Spleen (tissue), 13 donors: ENCODE measurements at places on chromosomes 12 and 14. TPM values are rescaled to one million over a fixed set of nuclear protein-coding genes. Genes with fewer than 3 reads are reported as not detected.

The SVOP gene
- not detected for total RNA-seq

The BDKRB2 gene
- total RNA-seq: 0.13 TPM

The EPS8 gene
- total RNA-seq: 35.9 TPM

The SLC38A4 gene
- total RNA-seq: 0.88 TPM

The KRT71 gene
- total RNA-seq: not detected

The ANKRD33 gene
- total RNA-seq: not detected

The GLIPR1L1 gene
- total RNA-seq: not detected

The FOXA1 gene
- total RNA-seq: not detected

The LBHD2 gene
- total RNA-seq: not detected

The PARP11 gene
- total RNA-seq: 19.0 TPM

The RFLNA gene
- total RNA-seq: not detected

The FAM181A gene
- not detected for total RNA-seq

The TAS2R9 gene
- total RNA-seq: 0.72 TPM

The ANKS1B gene
- total RNA-seq: 1.5 TPM

The RPGRIP1 gene
- total RNA-seq: 1.3 TPM

The MUCL1 gene
- total RNA-seq: not detected

The DYRK4 gene
- 42.2 TPM for total RNA-seq

The PSMC1 gene
- total RNA-seq: 81.6 TPM

The GPD1 gene
- 0.65 TPM for total RNA-seq

The TAS2R8 gene
- total RNA-seq: not detected

The BCL11B gene
- 20.2 TPM for total RNA-seq

The NFKBIA gene
- total RNA-seq: 482 TPM

The EVL gene
- 267 TPM for total RNA-seq

The CCDC175 gene
- total RNA-seq: 1.9 TPM

The CSRP2 gene
- total RNA-seq: 22.4 TPM

The TAC3 gene
- total RNA-seq: not detected
